NCI-H2171 (cell line): ENCODE measurements at places on chromosomes 1 and 21.

- DNase-seq = no peak
These were observed 24.5 kb upstream of the RGS1 start for GRCh38 chr1:192550922-192551534.

DNA sequence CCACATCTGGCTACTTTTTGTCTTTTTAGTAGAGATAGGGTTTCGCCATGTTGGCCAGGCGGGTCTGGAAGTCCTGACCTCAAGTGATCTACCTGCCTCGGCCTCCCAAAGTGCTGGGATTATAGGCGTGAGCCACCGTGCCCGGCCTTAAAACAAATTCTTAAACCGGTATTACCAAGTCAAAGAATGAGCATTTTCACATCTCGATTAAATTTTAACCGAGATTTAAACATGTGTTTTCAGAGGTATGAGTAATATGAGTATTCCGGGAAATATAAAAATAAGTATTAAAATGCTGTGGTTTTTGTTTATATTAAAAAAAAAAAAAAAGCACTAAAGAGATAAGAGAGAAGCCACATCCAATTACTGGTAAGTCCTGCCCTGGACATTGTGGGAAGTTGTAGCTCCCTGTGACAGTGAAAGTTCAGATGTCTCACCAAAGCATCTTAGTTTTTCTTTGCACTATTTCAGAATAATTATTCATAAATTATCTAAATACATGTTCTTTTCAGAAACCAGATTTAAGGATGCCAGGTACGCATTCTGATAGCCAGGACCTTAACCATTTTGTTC is 24.9 kb downstream of the ZNF281 start:
- DNase-seq = no peak

GRCh38 chr1:77866296-77866695 is 22.1 kb upstream of the NEXN start:
- DNase-seq = no peak

DNA sequence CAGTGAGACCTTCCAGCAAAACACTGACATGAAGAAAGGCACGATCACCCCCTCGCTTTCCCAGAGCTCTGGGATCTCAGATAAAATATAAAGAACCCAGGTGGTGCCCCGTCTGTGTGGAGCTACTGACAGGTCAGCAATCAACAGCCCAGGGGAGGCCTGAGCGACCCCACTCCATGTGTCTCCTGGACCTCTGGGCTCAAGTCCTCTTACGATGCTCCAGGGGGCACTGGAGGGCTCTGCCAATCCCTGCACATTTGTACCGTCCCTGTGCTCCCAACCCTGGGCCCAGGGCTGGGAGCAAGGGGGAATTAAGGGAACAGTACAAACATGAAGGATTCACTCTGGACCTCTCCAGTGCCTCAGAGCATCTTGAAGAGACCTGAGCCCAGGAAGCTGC is 12.5 kb downstream of the S100A7A start:
- no peak for DNase-seq

GRCh38 chr21:45990741-45991605 is 9.4 kb downstream of the COL6A1 start:
- no peak for DNase-seq

DNA sequence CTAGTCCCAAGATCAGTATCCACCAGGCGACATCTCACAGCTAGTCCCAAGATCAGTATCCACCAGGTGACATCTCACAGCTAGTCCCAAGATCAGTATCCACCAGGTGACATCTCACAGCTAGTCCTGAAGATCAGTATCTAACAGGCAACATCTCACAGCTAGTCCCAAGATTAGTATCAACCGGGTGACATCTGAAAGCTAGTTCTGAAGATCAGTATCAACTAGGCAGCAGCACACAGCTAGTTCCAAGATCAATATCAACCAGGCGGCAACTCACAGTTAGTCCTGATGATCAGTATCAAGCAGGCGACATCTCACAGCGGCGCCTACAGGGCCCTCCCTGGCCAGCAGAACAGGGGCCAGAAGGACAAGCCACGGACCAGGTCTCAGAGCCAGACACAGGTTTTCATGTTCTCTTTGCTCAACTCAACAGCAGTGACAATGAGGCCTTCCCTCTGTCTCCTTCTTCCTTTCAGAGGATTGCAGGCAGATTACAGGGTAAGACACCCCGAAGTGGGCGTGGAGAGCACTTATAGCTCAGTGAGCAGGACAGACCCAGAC is 32.5 kb downstream of the NPHP4 start:
- DNase-seq = no peak

DNA sequence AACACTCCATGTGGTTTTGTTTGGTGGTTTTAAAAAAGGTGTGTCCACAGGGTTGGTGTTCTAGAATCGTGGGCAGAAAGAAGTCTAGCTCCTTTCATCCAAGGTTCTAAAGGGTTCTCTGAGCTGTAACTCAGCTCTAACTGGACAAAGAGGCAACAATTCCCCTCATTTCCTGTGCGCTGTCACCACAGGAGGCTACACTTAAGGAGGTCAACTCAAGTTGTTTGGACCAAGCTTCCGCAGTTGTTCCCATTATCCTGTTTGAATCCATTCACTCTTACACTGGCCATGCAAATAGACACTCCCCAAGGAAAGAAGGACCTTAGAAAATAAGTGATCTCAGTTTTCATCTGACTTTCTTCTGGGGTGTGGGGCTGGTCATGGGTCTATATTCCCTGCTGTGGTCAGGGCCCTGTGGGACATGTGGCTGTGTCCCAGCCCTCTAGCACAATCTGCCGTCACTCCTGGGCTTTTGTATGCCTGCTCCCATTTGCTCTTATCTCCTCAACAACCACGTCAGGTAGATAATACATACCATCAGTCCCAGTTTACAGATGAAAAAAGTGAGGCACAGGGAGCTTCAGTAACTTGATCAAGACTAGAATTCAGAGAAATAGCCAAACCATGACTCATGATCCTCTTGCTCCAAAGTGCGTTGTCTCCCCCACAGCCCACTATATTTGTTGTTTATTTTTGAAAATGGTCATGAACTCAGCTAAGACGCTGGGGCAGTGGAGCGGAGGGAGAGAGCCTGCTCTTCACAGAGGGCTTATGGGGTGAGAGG is 103.6 kb downstream of the RHOU start:
- DNase-seq = no peak

GRCh38 chr1:182217071-182217470 is 155.6 kb upstream of the ZNF648 start:
- no peak for DNase-seq

DNA sequence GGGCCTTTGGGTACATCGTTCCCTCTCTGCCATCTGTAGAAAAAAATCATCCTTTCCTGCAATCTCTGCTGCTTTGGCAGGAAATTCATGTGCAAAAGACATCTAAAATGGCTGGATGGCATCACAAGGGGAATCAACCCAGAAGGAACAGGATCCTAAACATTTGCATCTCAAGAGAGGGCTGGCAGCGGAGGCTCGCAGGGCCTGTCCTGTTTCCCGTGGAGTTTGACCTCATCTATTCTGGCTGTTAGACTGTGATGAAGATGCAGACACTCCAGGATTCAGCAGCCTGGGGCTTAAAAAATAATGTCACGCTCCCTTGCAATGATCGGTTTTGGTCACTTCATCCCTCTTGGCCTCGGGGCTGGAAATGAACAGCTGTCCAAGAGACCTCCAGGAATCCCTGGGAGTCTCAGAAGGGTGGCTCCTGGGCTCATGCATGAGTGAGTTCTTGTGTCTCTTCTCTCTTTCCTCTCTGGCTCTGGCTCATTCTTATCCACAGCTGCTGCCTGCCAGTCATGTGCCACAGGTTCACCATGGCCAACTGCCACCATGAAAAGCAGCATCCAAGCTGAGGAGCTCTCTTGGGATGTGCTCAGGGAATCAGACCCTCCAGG is 16.1 kb upstream of the PCP4 start:
- DNase-seq = no peak

DNA sequence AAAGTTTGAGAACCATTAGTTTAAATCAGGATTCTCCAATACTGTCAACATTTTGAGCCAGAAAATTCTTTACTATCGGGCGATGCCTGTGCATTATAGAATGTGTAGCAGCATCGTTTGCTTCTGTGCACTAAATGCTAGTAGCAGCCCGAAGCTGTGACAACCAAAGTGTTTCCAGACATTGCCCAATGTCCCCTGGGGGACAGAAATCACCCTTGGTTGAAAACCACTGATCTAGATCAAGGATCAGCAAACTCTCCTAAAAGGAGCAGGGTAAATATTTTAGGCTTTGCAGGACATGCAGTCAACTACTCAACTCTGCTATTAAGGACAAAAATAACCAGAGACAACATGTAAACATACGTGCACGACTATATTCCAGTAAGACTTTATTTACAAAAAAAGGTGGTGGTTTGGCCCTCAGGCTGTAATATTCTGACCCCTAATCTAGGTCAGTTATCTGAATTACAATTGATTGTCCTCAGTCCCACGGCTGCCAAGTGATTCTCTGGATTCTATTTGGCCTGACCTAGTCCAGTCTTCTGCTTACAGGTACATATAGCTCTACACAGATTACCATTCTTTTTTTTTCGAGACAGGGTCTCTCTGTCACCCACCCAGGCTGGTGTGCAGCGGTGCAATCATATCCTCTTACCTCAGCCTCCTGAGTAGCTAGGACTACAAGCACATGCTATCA is 10.6 kb downstream of the FAF1 start:
- no peak for DNase-seq

DNA sequence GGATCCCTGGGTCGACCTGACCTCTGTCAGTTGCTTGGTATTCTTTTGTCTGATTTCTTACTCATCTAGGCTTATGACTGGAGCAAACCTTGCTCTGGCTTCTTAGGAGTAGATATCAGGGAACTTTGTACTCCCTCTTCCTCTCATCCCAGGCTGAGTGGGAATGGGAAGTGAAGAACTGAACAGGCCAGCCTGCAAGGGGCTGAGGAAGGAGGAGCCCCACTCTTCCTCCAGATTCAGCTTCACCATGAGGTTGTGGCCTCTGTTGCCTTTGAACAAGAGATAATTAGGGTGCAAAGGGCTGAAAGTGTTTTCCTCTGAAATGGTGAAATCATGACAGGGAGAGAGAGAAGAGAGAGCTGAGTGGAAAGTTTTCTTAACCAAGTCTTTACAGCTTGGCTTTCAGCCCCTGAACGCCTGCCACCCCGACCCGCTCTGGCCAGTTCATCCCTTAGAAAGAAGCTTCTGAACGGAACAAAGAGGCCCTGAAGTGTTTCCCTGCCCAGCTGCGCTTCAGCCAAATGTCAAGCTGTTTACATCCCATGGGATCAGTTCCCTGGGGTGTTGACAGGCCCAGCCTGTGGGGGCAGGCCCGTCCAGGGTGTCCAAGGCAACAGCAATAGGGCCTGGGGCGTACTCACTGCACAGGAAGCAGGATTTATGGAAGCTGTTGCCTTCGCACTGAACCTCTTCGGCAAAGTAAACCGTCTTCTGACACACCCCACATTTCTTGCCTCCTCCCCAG is 11.2 kb downstream of the CSRP1 start:
- peak; percentile 24 for DNase-seq

DNA sequence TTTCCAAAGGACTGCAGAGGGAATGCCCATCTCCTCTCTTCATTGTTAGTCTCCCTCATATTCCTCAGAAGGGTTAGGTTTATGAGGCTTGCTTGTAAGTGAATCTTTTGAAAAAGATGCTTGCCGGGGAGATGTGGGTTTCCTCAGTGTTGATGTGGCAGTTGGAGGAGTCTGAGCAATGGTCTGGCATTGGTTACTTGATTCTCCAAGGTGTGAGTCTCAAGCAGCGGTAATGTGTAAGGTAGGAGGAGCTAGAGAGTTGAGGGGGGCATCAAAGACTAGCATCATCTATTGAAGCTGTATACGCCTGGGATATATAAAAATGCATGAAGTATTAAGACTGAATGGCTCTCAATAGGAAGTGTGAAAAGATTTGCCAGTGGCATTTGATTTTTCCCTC is 21.5 kb downstream of the KHDRBS1 start:
- DNase-seq = no peak

- no peak for DNase-seq
These were observed 301.1 kb downstream of the DPYD start for GRCh38 chr1:97619706-97620105.

DNA sequence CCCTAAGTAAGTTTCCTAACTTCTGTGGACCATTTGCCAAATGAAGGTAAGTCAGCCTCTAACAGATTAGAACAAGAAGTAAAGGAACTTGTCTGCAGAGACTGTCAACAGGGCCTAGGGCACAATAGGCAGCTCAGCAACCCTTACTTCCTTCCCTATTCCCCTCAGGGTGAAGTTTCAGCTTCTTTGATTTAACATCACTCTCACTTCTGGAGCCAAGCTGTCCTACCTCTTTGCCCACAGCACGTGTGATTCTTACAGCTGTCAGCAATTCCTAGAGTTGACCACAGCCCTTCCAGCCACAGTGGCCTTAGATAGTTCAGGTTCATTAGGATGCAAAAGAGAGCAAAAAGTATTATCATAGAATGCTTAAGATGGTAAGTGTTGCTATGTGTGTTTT is 7.6 kb upstream of the EIF4G3 start:
- no peak for DNase-seq

DNA sequence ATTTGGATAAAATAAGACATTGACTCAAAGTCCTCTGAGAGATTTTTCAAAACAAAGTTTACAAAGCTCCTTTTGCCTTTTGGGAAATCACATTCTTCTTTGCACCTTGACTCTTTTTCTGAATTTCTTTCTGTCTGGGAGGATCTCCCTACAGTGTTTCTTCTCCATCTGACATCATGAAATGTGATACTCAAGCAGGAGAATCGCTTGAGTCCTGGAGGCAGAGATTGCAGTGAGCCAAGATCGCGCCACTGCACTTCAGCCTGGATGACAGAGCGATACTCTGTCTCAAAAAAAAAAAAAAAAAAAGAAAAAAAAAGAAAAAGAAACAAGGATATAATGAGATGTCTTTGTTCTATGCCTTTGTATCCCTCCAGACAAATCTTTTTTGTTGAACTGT is 13.3 kb upstream of the GRIK1 start:
- DNase-seq = no peak

GRCh38 chr1:19462781-19463503 is 22.4 kb downstream of the CAPZB start:
- no peak for DNase-seq

- no peak for DNase-seq
These were observed 20.5 kb downstream of the OLFML3 start for GRCh38 chr1:113999799-114000198.

DNA sequence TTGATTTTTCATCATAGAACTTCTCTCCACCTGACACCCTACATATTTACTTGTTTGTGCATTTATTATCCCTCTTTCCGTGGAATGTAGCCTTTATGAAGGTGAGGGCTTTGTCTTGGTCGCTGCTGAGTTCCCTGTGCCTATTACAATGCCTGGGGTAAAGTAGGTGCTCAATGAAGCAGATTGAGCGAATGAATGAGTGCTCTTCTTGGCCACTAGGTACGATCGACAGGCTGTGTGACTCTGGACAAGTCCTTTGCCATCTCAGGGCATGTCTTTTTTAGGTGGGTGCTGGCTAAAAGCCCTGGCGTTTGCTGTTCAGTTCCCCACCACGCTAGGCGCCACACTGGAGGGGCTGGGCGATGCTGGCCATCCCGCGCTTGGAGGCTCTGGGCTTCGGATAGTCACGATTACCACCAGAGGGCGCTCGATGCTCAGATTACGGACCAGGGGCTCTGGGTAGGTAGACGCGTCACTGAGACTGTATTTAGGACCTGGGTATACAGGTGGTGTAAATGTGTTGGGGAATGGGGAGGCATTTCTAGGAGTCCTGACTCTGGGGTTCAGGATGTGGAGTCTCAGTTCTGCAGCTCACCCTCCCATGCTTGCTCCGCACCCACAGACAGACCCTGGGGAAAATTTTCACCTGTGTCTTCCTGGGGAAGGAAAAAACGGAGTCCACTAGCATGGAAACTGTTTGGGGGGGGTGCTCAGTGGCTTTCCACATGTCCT is 71.0 kb upstream of the CSF3R start:
- DNase-seq = peak; percentile 67
